ENCODE measurements at places on chromosomes 6 and 20.

DNA sequence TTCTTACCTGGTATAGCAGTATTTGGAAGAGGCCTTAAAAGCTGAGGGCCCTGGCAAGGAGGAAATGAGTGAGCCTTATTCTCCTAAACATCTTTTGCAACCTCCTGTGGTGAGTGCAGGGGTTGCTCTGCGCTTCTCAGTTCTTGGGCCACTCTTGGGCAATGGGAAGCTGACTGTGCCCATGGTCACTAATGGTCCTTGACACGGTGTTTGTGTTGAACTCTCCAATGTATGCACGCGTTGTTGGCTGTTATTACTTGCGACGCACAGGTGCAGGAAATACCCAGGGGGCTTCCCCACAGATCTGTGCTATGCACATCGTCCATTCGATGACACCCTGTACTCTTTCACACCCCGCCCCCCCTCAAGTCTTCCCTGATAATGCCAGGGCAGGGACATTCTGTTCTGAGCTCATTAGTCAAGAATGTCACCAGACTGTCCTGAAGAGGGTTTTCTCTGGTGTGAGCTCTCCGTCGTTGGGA lies 79.7 kb downstream of the EDN1 start:
- DNase-seq: peak; percentile 36

GRCh38 chr20:41818991-41819390 lies 200.8 kb upstream of the CHD6 start:
- no peak for DNase-seq

DNA sequence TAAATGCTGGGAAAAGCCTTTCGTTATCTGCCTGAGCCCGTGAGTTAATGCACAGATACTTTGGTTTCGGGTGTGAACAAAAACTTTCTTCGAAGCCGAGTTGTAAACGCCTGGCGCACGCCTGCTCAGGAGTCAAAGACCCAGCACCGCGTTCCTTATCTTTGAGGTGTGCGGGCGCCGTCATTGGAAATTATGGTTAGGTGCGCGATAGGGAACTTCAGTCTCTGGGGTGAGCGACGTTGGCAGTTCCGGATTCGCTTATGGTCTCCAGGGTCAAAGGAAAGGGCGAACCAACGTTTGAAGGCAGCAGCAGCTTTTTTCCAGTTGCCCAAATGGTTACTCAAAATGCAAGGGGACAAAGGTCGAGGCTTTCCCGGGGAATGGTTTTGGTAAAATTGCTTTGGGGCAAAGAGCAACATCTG lies 853 bp downstream of the SLC22A3 start:
- no peak for DNase-seq

DNA sequence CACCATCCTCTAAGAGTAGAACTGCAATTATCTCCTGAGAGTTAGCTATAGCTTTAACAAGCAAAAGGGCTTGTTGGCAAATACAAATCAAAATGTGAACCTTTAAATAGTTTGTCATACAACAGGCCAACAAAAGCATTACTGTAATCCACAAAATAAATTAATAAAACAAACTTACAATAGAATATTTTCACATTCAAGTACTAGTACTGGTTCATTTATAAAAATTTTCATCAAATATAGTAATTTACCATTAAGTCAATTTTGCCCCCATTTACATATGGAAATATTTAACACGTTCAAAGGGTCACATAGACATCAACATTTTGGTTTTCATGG lies 9.4 kb downstream of the RBM39 start:
- no peak for DNase-seq

GRCh38 chr20:9228774-9229450 lies 160.0 kb downstream of the PLCB4 start:
- DNase-seq: no peak

DNA sequence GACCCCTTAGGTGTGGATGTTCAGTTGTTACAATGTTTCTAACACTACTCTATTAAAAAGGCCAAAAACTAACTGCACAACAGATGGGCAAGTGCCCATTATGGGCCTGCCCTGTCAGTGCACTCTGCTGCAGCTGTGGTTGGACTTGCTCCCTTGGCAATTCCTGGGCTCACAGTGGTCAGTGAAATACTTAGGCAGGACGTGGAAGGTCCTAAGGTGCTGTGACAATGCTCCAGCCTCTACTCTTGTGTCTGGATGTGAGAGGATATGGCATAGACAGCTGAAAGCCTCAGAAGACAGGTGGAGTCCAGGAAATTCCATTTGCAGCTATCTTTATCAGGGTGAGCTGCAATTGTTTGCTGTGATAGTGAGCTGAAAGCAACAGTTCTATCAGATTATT lies 136.5 kb upstream of the OLIG3 start:
- no peak for DNase-seq

DNA sequence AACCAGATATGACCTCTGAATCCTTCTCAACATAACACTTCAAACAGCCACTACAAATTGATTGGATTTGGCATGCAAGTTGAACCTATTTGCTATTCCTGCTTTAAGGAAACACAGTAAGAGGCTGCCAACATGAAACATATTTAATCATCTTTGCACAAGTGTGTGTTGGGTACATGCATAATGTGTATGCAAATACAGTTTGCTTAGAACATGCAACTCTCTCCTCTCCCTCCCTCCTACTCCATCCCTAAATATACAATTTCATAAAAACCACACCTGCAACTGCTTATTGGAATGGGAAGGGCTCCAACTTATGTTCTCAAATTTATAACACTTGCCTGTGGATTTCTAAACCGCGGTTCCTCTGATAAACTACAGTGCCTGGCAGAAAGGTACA lies 71.5 kb downstream of the CD83 start:
- DNase-seq: no peak

DNA sequence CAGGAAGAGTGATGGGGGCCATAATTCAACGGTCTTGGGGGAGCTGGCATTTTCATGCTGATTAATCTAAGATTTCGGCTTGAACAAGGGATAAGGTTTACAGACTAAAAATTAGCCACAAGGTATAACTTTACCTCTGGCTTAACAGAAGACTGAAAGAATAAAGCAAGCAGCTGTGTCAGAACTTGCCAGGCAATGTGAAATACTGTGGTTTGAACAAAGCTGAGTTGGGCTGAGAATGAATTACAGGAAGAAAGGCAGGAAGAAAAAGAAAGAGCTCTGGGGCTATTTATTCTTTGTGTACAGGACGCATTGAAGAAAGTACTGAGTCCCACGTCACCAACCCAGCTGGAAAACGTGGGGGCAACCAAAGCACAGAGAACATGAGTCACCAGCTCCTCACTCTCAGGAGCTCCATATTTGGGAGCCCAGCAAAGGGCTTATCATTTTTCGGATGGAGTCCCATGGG lies 121.5 kb upstream of the NEDD9 start:
- peak; percentile 44 for DNase-seq

DNA sequence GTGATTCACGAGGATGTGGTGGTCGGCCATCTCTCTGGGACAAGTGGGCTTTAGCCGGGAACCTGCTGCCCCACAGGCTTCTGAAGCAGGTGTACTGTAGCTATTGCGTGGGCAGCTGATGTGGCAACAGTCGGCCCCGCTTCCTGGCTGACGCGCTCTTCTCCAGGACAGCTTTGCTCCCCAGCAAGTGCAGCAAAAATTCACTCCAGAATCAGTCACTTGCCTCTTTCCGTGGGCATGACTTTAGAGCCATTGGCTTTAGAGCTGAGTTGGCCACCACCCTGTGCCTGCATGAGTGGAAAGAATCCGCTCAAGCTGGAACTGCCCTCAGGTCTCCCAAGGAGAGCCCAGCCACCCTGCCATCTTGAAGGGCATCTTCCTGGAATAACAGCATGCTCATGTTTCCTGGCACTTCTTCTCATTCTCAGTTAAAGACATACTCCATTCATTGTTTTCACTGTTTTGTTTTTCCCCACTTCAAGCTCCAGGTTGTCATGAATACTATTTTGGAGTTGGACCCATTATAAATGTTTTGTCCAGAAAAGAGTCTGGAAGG lies 178.3 kb downstream of the ZDHHC14 start:
- DNase-seq: no peak

DNA sequence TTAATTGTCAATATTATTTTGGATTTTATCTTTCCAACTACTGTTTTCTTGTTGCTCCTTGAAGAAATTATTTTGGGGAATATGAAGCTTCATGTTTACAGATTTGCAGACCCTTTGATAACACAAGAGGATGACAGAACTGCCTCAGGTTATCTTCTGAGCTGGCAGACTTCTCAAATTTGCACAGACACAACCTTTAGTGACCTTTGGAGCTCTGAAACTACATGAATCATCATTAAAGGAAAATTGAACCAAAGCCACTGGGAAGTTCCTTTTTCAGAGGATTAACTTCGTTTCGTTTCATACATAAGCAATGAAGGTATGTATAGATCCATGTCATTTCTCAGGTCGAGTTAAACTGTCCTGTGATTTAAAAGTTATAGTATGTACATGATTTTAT lies 85.9 kb downstream of the FBXO5 start:
- DNase-seq: no peak

DNA sequence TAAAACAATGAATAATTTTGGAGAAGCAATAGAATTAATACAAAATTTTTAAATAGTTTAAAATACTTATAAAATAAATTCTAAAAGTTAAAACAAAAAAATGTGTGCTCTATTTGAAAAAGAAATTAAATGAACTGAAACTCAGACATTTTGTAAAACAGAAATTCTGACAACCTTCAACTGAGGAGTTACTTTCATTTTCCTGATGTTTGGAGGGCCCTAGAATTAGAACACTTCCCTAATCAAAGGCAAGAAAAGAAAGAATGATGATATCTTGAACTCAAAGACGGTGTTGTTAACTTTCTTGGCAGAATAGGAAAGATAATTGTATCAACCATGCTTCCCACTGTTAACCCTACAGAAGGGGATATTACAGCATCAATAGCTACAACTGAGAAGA lies 27.9 kb downstream of the SNX14 start:
- DNase-seq: no peak

DNA sequence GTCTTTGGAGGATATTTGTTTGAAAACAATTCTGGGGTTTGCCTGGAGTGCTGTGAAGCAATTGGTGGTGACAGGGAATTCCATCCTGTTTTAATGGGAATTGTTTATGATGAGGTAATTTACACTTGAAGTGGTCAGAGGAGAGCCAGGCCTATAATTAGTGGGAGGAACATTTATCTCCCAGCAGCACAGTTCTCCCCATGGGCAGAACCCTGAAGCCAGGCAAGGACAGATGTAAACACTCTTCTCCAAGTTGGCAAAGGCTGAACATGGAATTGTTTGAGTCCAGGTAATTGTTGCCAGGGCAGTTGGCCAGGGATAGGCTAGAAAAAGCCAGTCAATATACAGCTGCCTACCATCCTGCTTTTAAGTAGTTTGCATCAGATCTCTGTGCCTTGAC lies 789.7 kb downstream of the FRK start:
- no peak for DNase-seq

DNA sequence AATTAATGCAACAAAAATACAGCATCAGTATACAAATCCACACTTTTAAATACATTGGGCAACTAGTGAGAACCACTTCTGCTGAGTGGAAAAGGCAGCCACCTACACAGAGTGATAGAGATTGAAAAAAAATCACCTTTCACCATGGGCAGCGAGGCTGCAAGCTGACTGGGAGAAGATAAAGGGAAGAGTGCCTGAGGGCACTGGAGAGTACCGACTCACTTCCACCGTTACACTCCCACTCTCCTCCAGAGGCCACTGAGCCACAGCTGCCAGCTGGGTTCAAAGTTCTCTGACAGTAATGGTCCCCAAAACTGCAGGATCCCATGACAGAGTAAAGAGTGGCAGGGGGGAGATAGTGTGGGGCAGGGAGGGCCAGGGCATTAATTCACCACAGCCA lies 24.1 kb downstream of the PXT1 start:
- DNase-seq: no peak

DNA sequence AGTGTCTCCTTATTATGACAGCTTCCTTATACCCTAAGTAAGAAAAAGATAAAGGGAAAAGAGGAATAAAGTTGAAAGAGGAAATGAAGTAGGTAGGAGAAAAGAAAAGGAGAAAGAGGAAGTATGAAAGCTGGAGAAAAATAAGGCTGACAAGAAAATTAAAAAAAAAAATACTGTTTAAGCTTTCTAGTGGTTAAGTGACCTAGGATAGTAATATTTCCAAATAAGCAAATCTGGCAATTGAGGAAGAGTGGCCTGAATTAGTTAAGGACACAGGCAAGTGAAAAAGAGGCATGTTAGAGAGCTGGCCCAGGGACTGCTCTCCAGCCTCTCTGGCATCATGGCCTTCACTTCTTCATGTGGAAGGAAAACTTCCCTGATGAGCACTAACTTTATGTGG lies 76.5 kb upstream of the ADGRF1 start:
- no peak for DNase-seq

DNA sequence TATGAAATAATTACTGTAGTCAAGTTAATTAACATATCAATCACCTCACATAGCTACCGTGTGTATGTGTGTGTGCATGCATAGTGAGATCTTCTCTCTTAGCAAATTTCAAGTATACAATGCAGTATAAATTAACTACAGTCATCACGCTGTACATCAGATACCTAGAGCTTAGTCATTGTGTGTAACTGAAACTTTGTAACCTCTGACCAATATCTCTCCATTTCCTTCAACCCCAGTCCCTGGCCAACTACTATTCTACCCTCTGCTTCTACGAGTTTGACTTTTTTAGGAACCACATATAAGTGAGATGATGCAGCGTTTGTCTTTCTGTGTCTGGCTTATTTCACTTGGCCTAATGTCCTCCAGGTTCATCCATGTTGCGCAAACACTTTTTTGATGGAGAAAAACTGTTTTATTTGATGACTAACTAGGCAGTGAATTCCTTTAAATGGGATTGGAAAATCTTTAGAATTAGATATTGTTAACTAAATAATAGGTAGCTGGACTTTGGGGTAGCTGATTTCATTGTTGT lies 459.5 kb downstream of the DHX35 start:
- DNase-seq: no peak
